ENCODE measurements at places on chromosomes 11 and 22. TPM values are rescaled to one million over a fixed set of nuclear protein-coding genes. Genes with fewer than 3 reads are reported as not detected.
A peak's percentile ranks its signal among the peaks of the same experiment; 100 is the strongest.

APOA5 gene
- total RNA-seq = not detected

SULT4A1 gene
- 1.8 TPM for total RNA-seq

SAA4 gene
- 1.3 TPM for total RNA-seq

PPP6R3 gene
- total RNA-seq = 82.6 TPM

DNA sequence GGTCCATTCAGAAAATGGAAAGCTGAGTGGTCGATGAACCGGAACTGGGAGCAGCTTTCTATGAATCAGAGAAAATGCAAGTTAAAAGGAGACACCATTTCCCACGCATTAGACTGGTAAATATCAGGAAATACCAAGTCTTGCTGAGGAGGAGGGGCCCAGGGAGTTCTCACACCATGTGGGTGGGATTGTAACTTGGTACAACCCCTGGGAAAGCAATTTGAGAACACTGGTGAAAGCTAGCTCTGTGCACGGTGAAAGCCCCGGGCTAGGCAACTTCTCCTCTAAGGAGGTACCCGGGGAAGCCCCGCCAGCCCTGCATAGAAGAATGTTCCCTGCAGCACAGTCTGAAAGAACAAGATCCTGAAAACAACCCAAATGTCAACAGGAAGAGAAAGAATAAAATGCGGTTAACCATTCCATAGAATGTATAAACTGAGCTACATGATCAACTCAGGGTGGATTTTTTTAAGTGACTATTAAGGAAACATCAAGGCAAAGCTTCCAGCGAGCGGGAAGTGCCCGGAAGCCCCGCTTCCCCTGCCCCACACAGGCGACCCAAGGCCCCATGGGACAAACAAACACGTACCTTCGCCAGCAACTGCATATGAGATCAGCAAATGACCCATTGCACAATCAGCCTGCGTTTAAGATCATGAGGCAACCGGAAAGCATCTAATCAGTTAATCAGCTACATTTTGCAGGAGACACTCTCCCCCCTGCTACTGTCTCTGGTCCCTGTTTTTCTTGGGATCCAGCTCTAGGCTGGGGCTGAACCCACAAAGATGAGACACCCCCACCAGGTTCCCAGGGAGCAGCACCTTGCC, 11.3 kb downstream of the SHANK2 start:
- DNase-seq = peak; percentile 87

- DNase-seq = no peak
Observed at GRCh38 chr11:26755762-26756161, 33.9 kb upstream of the SLC5A12 start.

DNA sequence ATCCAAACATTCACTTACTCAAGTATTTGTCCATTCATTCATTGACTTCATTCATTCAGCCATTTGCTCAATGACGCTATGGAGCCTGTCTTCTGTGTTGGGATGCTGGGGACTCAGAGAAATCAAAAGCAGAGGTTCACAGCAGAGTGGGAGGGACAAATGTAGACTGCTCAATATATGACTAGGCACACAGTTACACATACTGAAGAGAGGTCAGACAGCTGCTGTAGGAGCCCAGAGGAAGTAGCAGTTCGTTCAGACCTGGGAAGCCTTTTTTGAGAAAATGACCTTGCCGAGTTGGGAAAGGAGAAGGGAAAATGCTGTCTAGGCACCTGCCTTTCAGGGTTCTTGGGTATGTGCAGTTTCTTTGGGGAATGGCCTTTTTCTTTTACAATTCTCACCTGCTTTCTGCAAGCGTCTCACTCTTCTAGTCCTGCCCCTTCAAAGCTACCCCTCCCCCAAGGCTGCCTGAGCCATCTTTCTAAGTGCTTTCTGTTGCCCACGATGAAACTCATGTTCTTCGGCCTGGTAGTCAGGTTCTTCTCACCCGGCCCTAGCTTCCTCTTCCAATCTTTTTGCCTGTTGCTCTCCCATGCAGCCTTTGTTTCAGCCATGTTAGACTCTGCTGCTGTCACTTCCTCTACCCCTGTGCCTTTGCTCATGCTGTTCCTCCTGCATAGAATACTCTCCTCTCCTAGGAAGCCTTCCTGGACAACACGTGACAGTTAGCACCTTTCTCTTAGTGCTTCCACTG, 4.2 kb upstream of the UVRAG start:
- DNase-seq = no peak

DNA sequence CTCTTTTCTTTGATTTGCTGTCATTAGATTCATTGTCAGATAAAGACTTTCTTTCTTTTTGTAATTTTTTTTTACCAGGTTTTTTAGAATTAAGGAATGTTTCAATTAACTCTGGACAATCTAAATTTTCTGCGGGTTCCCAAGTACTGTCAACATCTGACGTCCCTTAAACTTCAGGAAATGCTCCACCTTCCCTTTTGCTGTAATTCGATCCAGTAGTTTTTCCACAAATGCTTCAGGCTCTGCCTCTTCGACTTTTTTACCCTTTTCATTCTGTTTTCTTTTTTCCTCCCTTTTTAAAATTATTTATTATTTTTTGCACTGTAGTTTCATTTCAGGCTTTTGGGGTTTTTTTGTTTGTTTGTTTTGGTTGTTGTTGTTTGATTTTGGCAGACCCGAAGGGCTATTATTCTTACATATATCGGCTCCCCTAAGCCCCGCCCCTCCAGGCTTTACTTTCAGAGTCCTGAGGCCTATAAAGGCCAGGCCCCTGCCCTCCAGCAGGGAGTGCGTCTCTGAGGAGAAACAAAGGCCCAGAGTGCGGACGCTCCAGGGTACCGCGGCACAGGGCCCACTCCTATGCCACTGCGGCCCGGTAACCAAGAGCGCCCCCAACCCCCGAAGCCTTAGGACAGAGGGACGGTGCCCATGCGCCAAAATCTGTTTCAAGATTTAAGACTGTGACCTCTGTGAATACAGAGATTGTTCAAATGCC, 116.4 kb downstream of the TYR start:
- DNase-seq = no peak

DNA sequence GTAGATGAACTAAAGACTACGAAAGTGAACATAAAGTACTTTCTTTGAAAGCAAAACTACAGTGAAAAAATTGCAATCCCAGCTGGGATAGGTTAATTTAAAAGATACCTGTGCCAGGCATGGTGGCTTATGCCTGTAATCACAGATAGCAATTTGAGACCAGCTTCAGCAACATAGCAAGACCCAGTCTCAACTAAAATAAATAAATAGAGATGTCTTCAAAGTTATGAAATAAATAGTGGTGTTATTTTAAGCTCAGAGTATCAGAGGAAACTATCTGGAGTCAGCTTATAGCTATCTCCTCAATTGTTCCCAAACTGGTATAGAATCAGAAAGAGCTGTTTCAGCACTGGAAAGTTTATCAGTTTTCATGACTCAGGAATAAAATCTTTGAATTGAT, 17.3 kb upstream of the MMP13 start:
- no peak for DNase-seq

- no peak for DNase-seq
Observed at GRCh38 chr11:81658722-81659121, 1074.9 kb downstream of the FAM181B start.

- DNase-seq = no peak
Observed at GRCh38 chr22:49203091-49203858, 624.4 kb downstream of the BRD1 start.

DNA sequence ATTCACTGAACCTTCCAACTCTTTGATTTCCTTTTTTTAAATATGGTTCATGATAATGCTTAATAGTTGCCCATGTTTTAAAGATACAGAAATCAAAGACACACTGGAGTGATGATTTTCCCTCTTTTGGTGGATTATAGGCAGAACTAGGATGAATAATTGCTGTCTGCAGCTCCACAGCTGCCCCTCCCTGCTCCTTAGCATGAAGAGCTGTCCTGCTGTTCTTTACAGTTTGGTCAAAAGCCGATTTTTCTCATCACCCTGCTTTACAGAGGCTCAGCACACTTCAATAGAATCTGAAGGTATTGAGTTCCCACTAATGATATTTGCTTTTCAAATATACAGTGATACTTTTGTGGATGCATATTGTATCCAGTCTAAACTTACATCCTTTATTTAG, 202.6 kb downstream of the AASDHPPT start:
- DNase-seq = no peak

- no peak for DNase-seq
Observed at GRCh38 chr11:115912484-115912945, 408.3 kb upstream of the CADM1 start.
